GM12891 (cell line): ENCODE measurements at places on chromosomes 11 and 22.

DNA sequence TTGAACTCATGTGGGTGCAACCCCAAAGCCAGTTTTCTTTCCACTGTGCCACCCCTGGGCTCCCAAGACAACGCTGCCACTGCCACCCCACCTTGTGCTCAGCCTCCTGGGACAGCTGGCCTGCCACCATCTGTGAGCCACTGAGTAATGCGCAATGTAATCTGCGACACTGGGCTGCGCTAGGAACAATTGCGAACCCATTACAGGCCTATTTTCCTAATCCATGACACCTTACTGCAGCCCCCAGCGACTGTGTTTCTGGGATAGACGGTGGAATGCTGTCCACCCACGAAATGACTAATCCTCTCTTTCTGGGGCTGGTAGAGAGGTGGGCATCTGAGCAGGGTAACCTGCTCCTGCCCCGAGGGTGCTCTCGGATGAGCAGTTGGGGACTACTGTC lies 22.2 kb downstream of the FLRT1 start:
- no peak for DNase-seq

- no peak for DNase-seq
These were observed 10.2 kb downstream of the HTATIP2 start for GRCh38 chr11:20373568-20374209.

GRCh38 chr11:34124885-34125668 lies 19.6 kb downstream of the NAT10 start:
- no peak for DNase-seq

DNA sequence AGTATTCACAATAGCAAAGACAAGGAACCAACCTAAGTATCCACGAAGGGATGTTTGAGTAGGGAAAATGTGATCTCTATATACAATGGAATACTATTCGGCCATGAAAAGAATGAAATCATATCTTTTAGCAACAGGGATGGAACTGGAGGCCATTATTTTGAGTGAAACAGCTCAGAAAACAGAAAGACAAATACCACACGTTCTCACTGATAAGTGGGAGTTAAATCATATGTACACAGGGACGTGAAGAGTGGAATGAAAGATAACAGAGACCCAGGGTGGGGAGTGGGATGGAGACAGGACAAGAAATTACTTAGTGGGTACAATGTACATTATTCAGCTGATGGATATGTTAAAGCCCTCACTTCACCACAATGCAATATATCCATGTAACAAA lies 1012.7 kb downstream of the TBC1D22A start:
- no peak for DNase-seq

DNA sequence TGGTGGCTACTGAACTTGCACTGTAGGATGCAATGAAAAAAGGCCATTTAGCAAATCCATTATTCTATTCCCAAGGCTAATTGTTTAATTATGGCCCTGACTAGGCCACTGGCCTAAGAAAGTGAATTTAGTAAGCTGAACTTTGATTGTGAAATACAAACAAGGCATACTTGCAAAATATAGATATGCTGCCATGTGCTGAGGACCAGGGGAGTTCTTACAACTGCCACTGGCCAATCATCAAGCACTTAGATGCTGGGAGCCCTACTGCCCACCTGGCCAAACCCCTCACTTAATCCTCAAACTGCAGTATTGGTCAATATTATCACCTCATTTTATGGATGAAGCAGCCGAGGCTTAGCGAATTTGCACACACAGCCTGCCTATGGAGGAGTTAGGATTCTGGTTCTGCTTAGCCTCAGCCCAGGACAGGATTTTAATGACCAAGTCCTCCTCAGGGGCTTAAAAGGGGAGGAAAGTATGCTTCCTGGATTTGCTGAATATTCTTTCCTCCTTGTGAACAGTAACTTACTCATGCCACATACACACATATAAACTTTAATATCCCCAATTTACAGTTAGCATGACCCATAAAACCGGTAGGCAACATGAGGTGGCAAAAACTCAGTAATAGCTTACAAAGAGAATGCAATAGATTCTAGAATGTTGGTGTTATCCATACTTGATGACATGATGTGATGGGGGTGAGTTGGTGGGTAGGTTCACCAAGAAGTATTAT lies 39.3 kb downstream of the CD44 start:
- DNase-seq: no peak

DNA sequence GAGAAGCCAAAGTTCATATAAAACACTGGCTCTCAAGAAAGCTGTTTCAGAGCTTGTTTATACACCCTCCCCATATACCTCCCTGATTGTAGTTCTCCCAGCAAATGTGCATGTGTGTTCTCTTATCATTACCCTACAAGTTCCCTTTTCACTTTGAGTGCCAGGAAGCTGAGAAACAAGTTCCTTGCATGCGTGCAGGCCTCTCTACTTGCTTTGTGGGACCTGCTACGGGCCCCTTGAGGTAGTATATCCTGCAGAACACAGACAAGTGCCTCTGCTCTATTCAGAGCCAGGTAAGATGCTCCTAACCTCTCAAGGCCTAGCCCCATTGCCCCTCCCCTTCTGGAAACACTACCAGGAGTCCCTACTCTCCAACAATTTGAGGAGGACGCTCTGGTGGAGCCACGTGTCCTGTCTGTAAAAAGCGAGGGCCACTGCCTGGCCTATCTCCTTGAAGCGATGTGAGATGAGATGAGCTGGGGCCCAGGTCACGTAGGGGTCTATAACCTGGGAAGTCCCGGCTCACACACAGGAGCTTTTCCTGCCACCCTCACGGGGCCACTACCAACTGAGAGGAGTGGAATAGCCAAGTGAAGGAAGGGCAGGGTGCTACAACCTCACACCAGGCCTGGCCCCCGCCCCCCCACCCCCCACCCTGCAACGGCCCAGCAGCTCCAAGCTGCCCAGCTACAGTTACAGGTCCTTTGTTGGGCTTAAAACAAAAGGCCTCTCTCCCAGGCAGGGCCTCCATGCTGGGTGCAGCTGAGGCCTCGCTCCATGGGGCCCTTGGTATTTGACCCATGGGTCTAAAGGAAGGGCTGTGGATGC lies 2.6 kb upstream of the ATP5MGL start:
- DNase-seq: peak; percentile 37

DNA sequence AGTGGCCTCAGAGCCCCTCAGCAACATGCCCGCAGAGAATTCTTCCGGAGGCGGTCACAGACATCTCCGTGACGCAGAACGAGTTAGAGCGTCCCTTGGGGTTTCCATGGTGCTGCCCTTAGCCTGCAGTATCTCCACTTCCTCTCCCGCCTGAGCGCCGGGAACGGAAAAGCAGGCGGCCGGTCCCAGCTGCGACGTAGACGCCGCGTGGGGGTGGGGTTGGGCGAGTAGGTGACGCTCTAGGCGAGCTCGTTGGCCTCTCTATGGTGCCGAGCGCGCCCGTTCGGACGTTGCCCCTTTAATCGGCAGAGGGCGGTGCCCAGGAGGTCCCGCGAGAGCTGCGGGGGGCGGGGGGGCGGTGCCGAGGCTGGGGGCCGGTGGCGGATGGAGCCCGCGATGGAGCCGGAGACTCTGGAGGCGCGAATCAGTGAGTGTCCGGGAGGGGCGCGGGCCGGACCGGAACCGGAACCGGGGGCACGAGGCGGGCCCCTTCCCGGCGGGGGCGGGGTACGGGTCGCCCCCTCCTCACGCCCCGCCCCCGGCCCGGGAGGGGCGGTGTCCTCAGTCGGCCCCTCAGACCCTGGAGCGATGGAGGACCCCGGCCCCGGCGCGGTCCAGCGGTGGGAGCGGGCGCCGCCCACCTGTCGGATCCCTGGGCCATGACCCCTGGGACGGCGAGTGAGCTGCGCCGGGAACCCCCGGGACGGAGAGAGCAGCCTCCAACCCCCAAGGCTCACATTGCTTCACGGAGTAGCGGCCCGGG lies at the start of gene GGA1:
Gene GGA1 (plus strand): TSS at position 358 of the 763 bp plus-strand sequence. CDS start 27 bp downstream, at position 385.
- peak; percentile 91 for DNase-seq

DNA sequence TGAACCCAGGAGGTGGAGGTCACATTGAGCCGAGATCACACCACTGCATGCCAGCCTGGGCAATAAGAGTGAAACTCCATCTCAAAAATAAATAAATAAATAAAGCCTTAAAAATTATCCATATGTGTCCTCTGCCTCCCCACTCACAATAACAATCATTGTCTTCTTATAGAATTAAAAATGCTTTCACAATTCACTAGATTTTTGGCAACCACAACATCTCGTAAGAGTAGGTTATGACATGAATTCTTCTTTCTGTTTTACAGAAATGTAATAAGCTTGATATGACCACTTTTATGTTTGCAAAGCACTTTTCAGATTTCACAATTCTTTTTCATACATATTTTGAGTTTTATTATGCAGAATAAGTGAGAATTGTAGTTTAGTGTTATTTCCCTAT lies 54.5 kb upstream of the HSPA8 start:
- DNase-seq: no peak

- DNase-seq: no peak
These were observed 14.9 kb downstream of the DAGLA start for GRCh38 chr11:61694946-61695706.

GRCh38 chr11:72084965-72085364 lies 4.3 kb downstream of the LRRC51 start:
- no peak for DNase-seq

- no peak for DNase-seq
These were observed 635 bp downstream of the SCARF2 start for GRCh38 chr22:20436768-20437612.

DNA sequence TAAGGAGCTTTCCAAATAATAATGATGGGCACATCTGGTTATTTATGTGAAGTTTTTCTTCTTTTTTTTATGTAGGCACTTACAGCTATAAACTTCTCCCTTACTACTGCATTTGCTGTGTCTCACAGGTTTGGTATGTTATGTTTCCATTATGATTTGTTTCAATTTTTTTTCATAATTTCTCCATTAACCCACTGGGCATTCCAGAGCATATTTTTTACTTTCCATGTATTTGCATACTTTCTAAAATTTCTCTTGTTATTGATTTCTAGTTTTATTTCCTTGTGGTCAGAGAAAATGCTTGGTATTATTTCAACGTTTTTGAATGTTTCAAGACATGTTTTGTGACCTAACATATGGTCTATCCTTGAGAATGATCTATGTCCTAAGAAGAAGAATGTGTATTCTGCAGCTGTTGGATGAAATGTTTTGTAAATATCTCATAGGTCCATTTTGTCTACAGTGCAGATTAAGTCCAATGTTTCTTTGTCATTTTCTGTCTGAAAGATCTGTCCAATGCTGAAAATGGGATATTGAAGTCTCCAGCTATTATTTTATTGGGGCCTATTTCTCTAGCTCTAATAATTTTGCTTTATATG lies 362.1 kb downstream of the DDX10 start:
- no peak for DNase-seq

DNA sequence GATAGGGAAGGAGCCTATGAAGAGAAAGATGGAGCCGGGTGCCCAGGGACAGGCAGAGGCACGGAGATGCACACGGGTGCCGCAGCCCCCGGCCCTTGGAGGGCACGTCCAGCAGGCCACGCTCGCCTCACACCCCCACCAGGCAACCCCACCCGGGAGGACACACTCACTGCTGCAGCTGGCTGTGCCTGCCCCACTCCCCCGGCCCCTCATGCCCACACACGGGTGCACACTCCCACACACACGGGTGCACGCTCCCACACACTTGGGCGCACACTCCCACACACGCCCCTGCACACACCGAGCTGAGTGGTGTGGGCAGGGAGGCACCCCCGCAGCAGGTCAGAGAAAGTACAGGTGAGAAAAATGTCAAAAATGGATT lies 1.1 kb downstream of the MOB2 start:
- DNase-seq: no peak

GRCh38 chr22:26281941-26282340 lies 112.7 kb downstream of the SEZ6L start:
- DNase-seq: no peak

DNA sequence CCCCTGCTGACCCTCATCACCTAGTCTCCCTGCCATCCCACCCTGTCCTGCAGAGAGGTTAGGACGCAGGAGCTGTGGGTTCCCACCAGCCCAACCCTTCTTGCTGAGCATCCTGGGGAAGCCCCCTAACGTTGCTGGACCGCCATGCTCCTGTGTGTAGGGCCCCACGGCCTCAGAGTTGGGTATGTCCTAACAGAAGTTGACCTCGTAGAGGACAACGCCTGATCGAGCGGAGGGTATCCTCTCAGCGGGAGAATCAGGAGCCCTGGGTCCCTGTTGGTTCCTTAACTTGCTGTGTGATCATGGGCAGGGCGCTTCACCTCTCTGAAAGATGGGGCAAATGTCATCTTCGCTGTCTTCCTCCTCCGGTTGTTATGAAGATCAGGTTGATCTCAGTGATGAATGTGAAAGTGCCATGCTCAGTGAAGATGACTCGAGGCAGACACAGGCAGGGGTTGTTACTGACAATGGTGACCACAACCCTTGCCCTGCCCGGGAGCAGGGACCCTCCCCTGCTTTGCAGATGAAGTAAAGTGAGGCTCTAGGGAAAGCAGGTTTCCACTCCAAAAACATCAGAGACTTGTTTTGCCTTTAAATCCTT lies 19.3 kb upstream of the CD5 start:
- DNase-seq: no peak

DNA sequence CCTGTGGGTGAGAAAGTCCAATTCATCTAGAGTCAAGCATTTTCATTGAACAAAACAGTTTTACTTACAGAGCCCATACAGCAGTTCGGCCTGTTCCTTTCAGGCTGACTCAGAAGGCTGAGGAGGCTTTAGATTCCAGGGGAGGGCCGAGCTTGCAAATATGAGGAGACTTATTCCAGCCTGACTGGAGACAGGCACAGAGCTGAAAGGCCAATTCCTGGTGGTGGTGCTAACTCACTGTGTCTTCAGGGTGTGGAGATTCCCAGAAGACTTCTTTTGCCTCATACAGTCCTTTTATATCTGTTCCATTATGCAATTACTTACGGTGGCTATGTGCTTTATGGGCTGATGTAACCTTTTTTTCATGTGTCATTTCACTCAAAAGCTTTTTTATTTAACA lies at the start of gene OR51E2:
Gene OR51E2 (minus strand): TSS at position 269 of the 400 bp plus-strand sequence. CDS start 15,142 bp downstream, outside the sequence.
- DNase-seq: no peak

DNA sequence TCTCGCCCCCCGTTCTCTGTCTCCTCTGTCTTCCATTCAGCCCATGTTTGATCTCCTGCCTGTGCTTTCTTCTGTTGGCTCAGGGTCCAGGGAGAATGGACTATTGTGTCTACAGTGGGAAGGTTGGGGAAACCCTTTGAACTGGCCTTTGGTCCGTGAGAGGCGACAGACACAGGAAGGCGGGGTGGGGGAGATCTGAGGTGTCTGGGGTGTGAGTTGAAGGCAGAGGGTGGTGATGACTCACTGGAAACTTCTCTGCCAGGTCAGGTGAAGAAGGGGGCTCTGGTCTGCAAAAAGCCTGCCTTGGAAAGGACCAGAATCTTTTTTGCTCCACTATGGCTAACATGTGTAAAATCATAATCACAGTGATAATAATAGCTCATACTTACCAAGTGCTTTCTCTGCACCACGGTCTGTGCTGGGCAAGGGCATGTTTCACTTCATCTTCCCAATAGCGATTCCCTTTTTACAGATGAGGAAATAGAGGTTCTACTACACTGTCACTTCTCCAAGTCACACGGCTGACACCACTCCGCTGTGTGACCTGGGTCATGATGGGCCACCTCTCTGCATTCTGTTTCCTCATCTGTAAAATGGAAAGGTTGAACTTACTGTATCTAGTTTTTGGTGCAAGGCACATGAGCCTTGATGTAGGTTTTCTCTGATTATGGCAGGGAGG lies 99.8 kb upstream of the ALX4 start:
- no peak for DNase-seq

- DNase-seq: no peak
These were observed 90.7 kb downstream of the MPPED2 start for GRCh38 chr11:30495437-30495836.
